ENCODE measurements at places on chromosomes 11 and 22.

DNA sequence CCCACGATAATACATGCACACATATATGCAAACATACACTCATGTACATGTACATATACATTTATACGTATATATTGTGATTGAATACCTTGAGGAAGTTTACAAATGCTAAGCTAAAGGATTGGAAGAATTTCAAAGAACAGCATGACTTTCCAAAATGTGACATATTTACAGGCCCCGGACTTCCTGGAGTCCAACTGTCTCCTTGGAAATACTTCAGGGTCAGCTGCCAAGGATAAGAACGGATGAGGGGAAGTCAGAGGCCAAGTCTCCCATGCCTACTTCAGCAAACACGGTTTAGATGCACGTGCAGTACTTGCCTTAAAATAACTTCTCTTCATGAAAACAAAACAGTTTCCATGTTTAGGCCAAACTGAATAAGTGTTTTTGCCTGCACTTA, 213.6 kb downstream of the DYNC2H1 start:
- DNase-seq, result no peak

GRCh38 chr11:534396-535209, 773 bp downstream of the HRAS start:
- DNase-seq, result no peak

GRCh38 chr11:128985880-128986279, 43.2 kb upstream of the TP53AIP1 start:
- no peak for DNase-seq

GRCh38 chr22:17921871-17922821, 102.2 kb downstream of the MICAL3 start:
- DNase-seq, result no peak

DNA sequence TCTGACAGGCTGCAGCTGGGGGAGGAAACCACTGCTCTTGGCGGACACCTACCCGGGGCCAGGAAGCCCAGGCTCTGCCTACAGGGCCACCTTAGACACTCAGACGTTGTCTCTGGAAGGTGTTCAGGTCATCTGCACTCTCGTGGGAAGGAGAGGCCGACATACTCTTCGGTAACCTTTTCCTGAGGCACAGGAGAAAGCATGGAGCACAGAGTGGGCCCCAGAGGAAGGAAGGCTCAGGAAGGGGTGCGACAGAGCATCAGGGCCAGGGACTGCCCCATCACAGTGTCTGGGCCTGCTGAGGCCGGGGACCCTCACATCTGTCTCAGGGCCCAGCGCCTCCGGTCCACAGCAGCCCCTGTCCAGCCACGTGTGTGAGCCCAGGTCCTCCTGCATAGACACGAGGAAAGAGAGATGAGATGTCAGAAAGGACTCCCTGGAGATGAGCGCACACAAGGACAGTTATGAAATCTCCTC, 18.2 kb upstream of the TUB start:
- DNase-seq, result no peak

GRCh38 chr11:2664791-2665525, 34.8 kb downstream of the KCNQ1OT1 start:
- no peak for DNase-seq

GRCh38 chr11:122682464-122682863, 26.9 kb downstream of the UBASH3B start:
- no peak for DNase-seq

GRCh38 chr11:3147257-3147619, 17.9 kb downstream of the OSBPL5 start:
- DNase-seq, result no peak

DNA sequence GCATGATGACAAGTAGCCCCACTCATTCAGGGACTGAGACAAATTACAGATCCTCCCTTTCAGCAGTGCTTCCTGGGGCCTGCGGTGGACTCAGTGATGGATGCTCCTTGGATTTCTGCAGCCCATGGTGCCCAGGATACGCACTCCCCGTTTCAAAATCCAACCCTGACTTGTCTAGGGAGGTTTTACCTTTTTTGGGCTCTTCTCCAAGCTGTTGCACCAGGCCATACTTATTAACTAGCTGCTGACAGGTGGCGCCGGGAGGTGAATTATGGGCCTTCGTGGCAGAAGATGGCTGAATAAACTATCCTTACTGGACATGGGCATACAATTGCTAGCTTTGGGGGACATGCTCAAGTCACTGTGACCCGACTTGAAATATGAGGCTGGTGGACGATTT, 324.3 kb upstream of the SYN3 start:
- no peak for DNase-seq

GRCh38 chr11:109960831-109961230, 132.4 kb upstream of the ZC3H12C start:
- DNase-seq, result peak; percentile 77

- DNase-seq, result no peak
These were observed 22.6 kb upstream of the OR56B1 start for GRCh38 chr11:5713695-5714094.

- peak; percentile 56 for DNase-seq
These were observed 61.1 kb downstream of the FDX1 start for GRCh38 chr11:110490886-110491285.

- DNase-seq, result no peak
These were observed 21.4 kb downstream of the YPEL1 start for GRCh38 chr22:21714059-21714770.

- peak; percentile 48 for DNase-seq
These were observed 12.4 kb upstream of the KLHL35 start for GRCh38 chr11:75445315-75445953.

GRCh38 chr11:1928470-1928890, 9.0 kb downstream of the TNNT3 start:
- no peak for DNase-seq

DNA sequence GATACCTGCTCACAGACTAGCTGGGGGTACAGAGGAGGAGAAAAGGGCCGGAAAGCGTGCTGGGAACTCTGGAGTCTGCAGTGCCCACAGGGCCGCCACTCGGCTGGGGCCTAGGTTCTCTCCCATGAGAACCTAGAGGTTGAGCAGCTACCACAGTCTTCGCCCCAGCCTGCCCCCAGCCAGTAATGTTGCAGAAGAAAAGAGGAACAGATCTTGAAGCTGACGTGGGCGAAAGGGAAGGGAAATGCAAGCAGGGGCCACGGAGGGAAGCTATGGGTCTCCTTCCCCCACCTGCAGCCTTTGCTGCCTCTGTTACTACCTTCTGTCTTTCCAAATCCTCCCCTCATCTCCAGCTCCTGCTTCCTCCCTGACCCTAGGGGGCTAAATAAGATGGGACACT, 28.8 kb upstream of the P2RY2 start:
- no peak for DNase-seq

DNA sequence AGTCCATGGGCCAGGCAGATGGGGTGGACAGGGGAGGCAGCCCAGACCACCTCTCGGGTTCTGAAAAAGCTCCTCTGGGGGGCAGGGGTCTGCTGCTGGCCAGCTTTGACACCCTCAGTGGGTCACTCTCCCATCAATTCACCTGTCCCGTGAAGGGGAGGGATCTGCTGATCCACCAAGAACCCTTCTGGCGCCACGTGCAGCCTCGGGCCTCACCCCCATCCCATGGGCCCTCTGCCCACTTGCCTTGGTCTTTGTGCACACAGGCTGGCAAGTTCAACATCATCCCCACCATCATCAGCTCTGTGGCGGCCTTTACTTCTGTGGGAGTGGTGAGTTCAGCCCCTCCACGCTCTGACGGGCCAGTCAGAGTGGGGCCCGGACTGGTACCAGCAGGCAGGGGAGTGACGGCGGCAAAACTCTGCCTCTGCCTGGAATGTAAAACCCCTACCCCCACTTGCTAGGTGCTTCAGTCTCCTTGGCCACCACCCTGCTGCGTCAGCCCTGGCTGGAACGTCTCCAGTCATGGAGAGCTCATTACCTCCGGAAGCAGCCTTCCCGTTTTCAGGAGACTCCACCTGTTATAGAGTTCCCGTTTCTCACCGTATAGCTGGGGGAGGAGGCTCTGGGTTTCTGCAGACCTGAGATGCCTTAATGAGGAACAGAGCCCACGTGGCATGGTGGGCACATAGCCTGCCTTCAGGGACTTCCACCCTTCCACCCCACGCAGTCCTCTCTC, 12.7 kb downstream of the PRG3 start:
- DNase-seq, result no peak

Data from fibroblast of skin of abdomen (primary cell).